ENCODE measurements at places on chromosomes 16 and 17. TPM values are rescaled to one million over a fixed set of nuclear protein-coding genes. Genes with fewer than 3 reads are reported as not detected.

C16orf89 gene
- 32.3 TPM for total RNA-seq

TBC1D16 gene
- 38.9 TPM for total RNA-seq

PPP1R1B gene
- total RNA-seq: 0.38 TPM

DPEP1 gene
- total RNA-seq: not detected

VMP1 gene
- 390 TPM for total RNA-seq
